ENCODE measurements at places on chromosomes 16 and 17.

DNA sequence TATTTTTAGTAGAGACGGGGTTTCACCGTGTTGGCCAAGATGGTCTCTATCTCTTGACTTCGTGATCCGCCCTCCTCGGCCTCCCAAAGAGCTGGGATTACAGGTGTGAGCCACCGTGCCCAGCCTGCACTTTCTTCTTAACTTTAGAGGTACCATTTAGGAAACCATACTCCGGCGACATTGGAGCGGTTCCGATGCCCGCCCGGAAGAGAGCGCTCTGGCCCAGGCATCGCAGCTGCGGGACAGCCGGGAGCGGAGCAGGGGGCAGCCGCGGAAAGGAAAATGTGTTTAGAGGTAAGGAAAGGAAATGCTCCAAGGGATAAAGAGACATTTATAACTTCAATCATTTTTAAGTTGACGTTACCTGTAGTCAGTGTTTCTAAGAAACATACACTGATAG lies 6.0 kb upstream of the HS3ST3B1 start:
- DNase-seq = no peak

- DNase-seq = no peak
Measured at GRCh38 chr17:45227101-45227925, 5.6 kb downstream of the FMNL1 start.

GRCh38 chr16:30621765-30622164 lies 11.6 kb upstream of the ZNF689 start:
- DNase-seq = peak; percentile 83

DNA sequence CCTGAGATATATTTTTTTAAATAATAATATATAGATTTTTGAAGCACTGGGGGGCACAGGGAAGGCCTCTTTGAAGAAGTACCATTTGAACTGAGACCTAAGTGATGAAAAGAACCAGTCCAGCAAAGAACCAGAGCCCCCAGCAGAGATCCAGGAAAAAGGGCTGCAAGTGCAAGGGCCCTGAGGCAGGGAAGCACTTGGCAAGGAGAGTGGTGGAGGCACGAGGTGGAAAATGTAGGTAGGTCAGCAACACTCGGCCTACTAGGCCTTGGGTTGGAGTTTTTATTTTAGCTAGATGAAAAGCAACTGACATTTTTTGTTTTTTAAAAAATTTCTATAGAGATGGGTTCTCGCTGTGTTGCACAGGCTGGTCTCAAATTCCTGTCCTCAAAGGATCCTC lies 1.6 kb upstream of the CD19 start:
- no peak for DNase-seq

DNA sequence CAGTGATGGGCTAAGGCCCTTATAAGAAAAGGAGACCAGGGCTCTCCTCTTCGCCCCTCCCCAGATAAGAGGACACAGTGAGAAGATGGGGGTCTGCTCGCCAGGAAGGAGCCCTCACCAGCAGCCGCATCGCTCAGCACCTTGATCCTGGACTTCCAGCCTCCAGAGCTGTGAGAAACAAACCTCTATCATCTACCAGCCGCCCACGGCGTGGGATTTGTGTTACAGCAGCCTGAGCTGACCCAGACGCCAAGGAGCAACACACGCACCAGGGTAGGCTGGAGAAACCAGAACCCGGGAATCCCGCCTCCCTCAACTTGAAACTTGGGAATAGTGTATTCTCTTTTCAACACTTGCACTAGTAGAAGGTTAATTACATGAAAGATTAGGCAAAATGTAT lies 4.2 kb upstream of the ZG16B start:
- DNase-seq = no peak

DNA sequence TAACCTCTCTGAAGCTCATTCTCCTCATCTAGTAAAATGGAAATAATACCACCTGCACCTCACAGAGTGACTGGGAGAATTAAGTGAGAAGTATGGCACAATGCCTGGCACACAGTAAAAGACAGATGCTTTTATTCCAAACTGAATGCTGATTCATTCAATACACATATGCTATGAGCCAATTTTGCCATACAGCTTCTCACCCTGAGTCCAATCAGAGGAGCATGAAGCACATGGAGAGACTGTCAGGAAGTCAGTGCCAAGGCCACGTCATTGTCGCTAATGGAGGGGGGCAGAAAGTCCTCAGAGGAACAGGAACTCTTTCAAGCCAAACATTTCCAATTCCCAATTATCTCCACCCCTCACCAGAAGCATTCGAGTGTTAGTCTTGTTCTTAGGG lies 11.6 kb downstream of the MKS1 start:
- no peak for DNase-seq

GRCh38 chr17:36850790-36851189 lies 86.5 kb upstream of the LHX1 start:
- DNase-seq = peak; percentile 77

- DNase-seq = no peak
Measured at GRCh38 chr16:63497408-63497807, 1461.2 kb upstream of the CDH8 start.

DNA sequence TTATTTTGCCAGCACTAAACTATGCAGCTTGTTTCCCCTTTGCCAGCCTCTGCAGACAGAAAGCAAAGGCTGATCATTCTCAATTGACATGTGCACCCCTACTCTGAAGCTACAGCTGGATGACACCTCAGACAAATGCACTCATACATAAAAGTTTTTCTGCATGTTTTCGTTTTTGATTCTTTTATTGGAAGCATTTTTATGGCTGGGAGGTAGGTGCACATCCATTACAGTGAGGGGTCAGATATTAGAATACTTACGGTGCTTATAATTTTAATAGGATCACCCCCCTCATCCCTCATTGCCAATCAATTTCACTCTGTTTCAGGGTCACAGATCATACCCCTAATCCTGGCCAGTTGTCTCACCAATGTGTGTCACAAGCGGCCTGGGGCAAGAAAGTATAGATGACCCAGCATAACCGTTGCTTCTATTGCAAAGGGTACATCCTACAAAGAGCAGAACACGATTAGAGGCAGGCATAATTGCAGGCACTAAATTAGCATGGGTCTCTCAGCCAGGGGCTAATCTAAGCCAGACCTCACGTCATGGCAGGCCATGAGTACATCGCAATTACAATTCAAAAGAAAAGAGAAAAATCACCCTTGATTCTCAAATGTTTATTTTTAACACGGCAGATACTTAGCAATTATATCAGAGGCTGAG lies 89.5 kb upstream of the SOX9 start:
- no peak for DNase-seq

GRCh38 chr17:9468532-9468931 lies 107.1 kb downstream of the STX8 start:
- no peak for DNase-seq

DNA sequence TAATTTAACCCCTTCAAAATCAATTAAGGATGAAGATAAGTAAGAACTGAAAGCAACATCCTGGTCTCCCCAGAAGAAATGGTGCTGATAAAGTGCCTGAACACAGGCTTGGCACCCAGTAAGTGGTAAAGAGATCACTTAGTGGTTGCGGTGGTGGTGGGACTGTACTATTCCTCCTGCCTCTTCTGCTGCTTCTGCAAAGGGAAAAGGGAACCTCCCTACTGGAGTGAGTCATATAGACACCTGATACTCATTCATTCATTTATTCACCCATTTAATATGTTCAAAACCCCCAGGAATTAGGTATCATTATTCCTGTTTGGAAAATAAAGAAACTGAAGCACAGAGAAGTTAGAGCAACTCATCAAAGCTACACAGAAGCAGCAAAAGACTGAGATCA lies 60.6 kb downstream of the CDYL2 start:
- DNase-seq = no peak

- no peak for DNase-seq
Measured at GRCh38 chr17:61519754-61520440, 67.7 kb downstream of the TBX4 start.

GRCh38 chr16:86930001-86930400 lies 351.7 kb downstream of the FOXL1 start:
- DNase-seq = no peak

GRCh38 chr17:2335726-2336214 lies 487 bp downstream of the TSR1 start:
- DNase-seq = peak; percentile 27

- DNase-seq = no peak
Measured at GRCh38 chr16:11051430-11051829, 107.1 kb downstream of the CLEC16A start.

GRCh38 chr17:54870671-54871175 lies 29.9 kb upstream of the TOM1L1 start:
- no peak for DNase-seq

GRCh38 chr17:7992516-7992915 lies 9.9 kb upstream of the GUCY2D start:
- DNase-seq = peak; percentile 23

DNA sequence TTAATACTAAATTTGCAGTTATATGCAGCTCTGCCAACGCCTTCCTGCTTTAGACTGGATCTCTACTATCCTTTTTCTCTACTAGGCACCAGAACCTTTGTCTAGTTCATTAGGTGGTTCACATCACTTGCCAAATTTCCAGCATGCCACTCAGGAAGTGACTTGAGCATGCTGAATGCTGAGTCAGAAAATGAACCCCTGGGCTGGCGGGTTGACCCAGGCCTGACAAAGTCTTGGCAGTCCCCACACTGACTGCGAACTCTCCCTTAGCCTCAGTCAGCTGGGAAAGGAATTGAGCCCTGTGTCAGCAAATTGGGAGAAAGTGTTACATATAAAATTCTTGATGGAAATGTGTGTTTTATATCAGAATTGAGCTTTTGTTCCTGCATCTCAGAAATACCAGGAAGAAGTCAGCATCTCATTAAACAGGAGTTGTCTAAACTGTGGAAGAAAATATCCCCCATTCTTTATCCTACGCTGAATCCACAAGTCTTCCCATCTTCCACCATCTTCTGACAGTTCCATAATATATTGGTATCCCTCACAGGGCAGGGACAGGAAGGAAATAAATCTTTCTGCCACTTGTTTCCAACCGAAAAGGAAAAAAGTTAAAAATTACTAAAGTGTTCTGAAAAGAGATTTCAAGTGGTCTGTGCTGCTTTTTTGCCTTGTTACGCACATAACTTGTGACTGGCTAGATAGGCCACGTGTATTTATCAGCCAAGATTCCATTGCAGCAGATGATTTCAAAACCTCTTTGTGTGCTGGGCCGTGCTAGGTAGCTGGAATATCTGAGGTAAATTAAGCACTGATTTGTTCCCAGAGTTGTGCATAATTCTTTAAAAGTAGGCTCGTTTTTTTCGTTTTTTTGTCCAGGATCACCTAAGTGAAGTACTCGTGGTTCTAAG lies 16.7 kb upstream of the SLC12A3 start:
- DNase-seq = peak; percentile 70

- peak; percentile 73 for DNase-seq
Measured at GRCh38 chr17:7019839-7020519, 2.9 kb upstream of the BCL6B start.

GRCh38 chr16:24736758-24737157 lies 7.3 kb downstream of the TNRC6A start:
- no peak for DNase-seq

GRCh38 chr17:3658784-3659449 lies 9.5 kb downstream of the TAX1BP3 start:
- DNase-seq = no peak

DNA sequence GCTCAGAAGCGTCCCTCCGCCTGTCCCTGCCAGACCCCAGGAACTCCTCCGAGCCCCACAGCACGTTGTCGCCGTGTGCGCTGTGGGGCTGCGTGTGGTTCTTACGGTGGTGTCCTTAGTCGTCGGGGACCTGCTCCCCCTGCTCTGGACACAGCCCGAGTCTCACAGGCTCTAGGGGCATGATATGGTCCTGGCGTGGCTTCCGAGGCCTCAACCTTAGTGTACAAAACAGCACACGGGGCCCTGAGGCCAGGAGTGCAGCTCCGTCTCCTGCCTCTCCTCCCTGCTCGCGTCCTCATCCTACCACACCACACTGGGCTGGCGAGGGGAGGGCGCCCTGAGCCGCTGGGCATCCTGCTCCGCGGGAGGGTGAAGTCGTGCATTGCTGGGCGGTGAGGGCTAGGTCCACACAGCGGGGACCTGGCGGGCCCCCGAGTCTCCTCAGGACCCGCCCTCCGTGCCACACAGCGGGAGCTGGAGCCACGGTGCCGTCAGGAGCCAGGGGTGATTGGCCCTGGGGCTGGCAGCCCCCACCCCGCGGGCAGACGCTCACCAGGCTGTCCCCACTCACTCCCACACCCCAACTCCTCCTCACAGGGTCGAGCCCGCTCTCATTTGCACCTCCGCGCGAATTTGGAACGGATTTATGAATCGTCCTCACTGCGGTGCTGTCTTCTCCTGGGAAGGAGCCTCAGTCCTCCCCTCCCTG lies 1.2 kb upstream of the MAFG start:
- no peak for DNase-seq

DNA sequence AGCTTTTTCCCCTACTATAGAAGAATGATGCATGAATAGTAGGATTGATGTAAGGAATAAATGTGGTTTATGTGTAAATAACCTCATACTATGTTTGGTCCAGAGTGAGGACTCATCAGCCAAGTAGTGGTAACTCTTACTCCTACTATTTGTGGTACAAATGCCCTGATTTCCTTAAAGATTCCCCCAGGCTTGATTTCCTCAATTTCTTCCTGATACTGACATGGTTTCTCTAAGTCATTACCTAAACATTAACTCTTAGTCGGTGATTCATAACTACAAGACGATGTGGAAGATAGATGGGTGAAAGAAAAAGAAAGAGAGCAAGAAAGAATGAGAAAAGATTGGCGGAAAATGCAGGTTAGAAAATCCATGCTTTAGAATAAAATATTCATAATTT lies 17.2 kb upstream of the MYOCD start:
- no peak for DNase-seq

- no peak for DNase-seq
Measured at GRCh38 chr16:47310792-47311211, 150.1 kb downstream of the ITFG1 start.

DNA sequence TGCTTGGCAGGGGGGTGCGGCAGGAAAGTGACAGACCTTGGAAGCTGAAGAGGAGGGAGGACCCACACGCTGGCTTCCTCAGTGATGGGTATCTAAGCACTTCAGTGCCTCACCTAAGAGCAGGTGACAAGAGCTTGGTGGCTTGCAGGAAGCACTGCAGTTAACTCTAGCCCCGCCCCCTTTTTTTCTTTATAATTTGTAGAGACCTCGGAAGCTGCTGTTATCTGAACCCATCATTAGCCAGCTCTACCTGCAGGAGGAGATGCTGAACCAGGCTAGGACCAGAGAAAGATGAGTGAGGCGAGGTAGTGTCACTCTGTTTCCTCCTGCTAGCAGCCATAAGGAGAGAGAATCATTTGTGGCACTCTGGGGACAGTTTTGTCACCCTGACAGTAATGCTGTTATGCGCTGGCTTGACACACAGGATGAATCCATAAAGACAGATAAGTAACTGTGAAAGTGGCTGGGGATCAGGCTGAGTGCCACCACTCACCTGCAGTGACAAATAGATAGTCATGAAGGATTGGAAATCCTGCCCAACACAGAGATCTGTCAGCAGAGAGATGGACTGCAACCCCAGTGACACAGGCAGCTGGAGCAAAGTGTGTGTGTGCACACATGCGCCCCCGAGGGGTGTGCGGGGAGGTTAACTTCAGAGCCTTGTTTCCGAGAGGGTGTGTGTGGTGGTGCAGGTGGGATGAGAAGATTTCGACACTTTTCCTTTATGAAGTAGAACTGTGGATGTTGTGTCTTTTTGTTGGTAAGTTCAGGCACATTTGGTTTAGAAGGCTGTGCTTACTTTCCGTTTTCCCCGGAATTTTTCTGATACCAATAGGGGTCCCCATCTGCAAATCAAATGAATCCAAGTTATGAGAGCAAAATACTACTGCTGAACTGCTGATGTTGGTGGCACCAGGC lies 224.0 kb downstream of the IRX3 start:
- DNase-seq = peak; percentile 9

Data from fibroblast of skin of abdomen (primary cell).